Sigmoid colon (tissue), 7 donors: ENCODE measurements at places on chromosomes 12 and 14. TPM values are rescaled to one million over a fixed set of nuclear protein-coding genes. Genes with fewer than 3 reads are reported as not detected.

Gene SP7
- not detected for total RNA-seq

Gene PNP
- 12.7 TPM for total RNA-seq

DNA sequence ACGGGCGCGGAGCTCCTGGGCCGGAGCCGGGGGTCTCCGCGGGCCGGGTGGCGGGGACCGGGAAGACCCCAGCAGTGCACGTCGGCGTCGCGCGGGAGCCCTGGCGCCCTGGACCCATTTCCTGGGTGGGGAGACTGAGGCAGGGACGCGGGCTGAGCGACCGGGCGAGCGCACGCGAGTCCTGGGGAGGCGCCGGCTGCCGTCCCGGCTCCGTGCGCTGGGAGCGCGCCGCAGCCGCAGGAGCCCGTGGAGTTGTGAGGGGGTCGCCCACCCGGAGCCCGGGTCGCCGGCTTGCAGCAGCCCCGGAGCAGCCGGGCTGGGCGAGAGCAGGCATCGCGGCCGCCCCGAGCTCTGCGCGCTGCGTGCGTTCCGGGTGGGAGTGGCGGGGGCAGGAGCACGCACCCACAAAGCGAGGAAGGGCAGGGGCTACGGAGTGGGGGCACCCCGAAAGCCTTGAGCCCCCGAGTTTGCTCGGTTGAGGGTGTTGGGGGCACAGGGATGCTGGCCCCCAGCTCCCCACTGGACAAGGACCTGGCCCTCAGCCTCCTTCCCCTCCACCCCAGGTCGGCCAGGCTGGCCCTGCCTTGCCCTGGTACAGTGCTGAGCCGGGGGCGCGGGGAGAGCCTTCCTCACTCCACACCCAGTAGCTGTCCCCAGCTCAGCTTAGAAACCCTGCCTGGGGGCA, 620 bp downstream of the MMP17 start:
- peaks cover 21% of the 10 kb centered on the region for H3K27me3 ChIP-seq
- H3K36me3 ChIP-seq, result no peaks in the 10 kb centered on the region
- no peak for DNase-seq
- peak overlapping the region; percentile 34 for H3K4me3 ChIP-seq
- peaks cover 46% of the 10 kb centered on the region for H3K4me1 ChIP-seq
- H3K27ac ChIP-seq, result peak overlapping the region; percentile 54

Gene CEBPE
- not detected for total RNA-seq

DNA sequence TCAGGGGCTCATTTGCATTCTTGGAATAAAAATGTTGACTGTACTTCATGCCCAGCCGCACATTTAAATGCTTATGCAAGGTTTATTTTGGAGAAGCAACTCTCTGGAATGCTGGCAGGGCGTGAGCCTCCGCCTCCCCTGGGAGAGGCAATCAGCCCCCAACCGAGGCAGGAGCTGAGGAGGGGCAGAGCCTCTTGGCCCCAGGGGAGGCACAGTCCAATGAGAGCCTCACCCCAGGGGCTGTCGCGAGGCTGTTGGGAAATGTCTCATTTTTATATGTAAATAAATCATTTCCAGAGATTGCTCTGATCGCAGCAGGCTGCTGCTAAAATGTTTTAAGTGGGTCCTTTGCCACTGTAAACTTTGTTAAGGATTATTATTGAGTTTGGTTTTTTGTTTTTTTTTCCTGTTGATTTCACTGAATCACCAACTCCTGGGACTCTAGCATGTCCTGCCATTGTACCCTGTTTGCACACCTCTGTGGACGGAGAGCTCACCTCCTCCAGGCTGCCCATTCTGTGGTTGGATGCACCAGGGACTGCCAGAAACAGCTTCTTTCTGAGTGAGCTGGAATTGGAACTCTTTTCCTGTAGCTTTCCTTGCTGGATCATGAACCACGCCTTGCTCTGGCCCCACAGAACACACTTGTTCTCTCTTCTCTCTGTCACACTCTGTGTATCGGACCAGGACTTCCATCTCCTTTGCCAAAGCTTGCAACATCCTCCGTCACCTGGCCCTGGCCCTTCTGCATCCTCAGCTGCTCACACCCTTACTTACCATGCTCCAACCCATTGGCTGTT, 46.9 kb upstream of the FAM181A start:
- H3K27ac ChIP-seq, result no peak overlapping the region
- peaks cover 10% of the 10 kb centered on the region for H3K4me1 ChIP-seq
- no peaks in the 10 kb centered on the region for H3K36me3 ChIP-seq
- DNase-seq, result peak; percentile 65
- H3K4me3 ChIP-seq, result no peak overlapping the region
- H3K27me3 ChIP-seq, result no peaks in the 10 kb centered on the region

GRCh38 chr14:82897469-82898308, 1364.0 kb upstream of the SEL1L start:
- no peak for DNase-seq
- H3K27ac ChIP-seq, result no peak overlapping the region
- no peak overlapping the region for H3K4me3 ChIP-seq
- H3K27me3 ChIP-seq, result no peaks in the 10 kb centered on the region
- H3K36me3 ChIP-seq, result no peaks in the 10 kb centered on the region
- H3K4me1 ChIP-seq, result no peaks in the 10 kb centered on the region

GRCh38 chr12:105944628-105945027, 194.1 kb downstream of the NUAK1 start:
- H3K27me3 ChIP-seq, result no peaks in the 10 kb centered on the region
- no peaks in the 10 kb centered on the region for H3K36me3 ChIP-seq
- H3K4me3 ChIP-seq, result no peak overlapping the region
- no peak overlapping the region for H3K27ac ChIP-seq
- DNase-seq, result no peak
- H3K4me1 ChIP-seq, result no peaks in the 10 kb centered on the region

Gene ORAI1
- total RNA-seq, result 5.4 TPM

DNA sequence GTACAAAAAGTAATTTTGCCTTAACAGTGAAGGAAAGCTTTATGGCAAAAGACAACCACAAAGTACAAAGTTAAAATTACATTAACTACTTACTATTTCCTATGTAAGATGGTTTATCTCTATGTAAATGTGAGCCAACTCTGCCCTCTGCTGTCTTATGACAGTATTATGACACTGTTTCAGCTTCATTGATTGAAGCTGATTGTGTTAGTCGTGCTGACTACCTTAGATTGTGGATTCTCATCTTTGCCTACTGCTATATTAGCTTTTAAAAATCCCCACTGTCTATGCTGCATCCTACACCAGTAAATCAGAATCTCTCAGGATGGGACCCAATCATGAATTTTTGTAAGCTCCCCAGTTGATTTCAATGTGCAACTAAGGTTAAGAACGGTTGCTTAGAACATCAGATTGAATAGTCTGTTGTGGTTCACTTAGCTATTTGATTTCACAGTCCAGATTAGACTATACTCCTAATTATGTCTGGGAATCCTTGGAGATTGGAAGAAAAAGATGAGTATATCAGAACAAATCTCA, 12.2 kb upstream of the SPTB start:
- no peaks in the 10 kb centered on the region for H3K4me1 ChIP-seq
- H3K4me3 ChIP-seq, result no peak overlapping the region
- no peaks in the 10 kb centered on the region for H3K27me3 ChIP-seq

Gene SCN8A
- total RNA-seq, result 0.82 TPM

GRCh38 chr12:77814386-77814785, 16.3 kb upstream of the NAV3 start:
- no peaks in the 10 kb centered on the region for H3K36me3 ChIP-seq
- H3K4me3 ChIP-seq, result no peak overlapping the region
- H3K27ac ChIP-seq, result no peak overlapping the region
- no peaks in the 10 kb centered on the region for H3K4me1 ChIP-seq
- no peaks in the 10 kb centered on the region for H3K27me3 ChIP-seq

Gene CDH24
- 2.1 TPM for total RNA-seq

DNA sequence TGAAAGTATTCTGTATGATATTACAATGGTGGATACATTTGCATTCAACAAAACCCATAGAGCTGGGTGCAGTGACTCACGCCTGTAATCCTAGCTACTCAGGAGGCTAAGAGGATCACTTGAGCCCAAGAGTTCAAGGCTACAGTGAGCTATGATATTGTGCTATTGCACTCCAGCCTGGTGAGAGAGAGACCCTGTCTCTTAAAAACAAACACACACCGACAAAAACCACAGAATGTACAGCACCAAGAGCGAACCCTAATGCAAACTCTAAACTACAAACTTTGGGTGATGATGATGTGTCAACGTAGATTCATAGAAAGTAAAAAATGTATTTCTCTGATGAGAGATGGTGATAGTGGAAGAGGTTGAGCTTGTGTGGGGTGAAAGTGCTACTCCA, 8.6 kb downstream of the CAPRIN2 start:
- H3K36me3 ChIP-seq, result peaks cover 14% of the 10 kb centered on the region
- H3K27ac ChIP-seq, result no peak overlapping the region
- no peak for DNase-seq
- no peak overlapping the region for H3K4me3 ChIP-seq

- no peaks in the 10 kb centered on the region for H3K27me3 ChIP-seq
- H3K27ac ChIP-seq, result peak overlapping the region; percentile 33
- no peaks in the 10 kb centered on the region for H3K36me3 ChIP-seq
These were observed 104.2 kb downstream of the ST8SIA1 start for GRCh38 chr12:22230280-22230794.

Gene LUM
- total RNA-seq, result 175 TPM

GRCh38 chr14:95831468-95831867, 45.2 kb upstream of the TUNAR start:
- no peaks in the 10 kb centered on the region for H3K4me1 ChIP-seq
- H3K4me3 ChIP-seq, result no peak overlapping the region
- no peak for DNase-seq

DNA sequence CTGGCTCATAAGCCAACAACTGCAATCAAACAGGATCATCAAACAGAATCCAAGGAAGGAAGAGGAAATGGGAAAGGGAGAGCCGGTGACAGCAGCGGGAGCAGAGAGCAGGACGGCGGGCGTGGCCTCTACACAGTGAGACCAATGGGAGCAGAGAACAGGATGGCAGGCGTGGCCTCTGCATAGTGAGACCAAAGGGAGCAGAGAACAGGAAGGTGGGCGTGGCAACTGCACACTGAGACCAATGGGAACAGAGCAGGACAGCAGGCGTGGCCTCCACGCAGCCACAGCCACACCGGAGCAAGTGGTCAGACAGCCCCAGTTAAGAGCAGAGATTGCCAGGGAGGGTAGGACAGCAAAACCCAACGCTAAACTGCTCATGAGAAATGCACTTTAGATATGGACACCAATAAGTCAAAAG, 16.4 kb downstream of the LRCOL1 start:
- H3K4me3 ChIP-seq, result no peak overlapping the region
- no peaks in the 10 kb centered on the region for H3K27me3 ChIP-seq
- peaks cover 12% of the 10 kb centered on the region for H3K4me1 ChIP-seq
- no peak overlapping the region for H3K27ac ChIP-seq
- no peaks in the 10 kb centered on the region for H3K36me3 ChIP-seq

Gene LRFN5
- 13.7 TPM for total RNA-seq

DNA sequence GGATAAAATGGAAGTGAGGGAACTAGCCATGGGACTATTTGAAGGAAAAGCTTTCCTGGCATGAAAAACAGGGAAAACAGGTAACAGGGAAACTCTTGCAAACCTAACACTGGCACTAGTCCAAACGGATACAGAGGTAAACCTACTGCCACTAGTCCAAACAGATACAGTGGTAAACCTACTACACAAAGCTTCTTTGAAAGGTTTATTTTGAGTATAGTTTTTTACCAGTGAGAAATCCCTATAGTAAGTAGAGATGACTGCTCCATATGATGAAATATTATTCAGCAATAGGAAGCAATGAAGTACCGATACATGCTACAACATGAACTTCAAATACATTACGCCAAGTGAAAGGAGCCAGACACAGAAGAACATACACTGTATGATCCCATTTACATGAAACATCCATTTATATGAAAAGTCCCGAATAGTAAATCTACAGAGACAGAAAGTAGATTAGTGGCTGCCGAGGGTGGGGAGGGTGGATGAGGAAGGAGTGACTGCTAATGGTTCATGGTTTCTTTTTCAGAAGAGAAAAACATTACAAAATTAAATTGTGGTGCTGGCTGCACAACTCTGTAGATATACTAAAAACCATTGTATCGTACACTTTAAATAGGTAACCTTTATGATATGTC, 25.5 kb downstream of the SPTLC2 start:
- no peak overlapping the region for H3K4me3 ChIP-seq
- no peak for DNase-seq
- no peaks in the 10 kb centered on the region for H3K4me1 ChIP-seq
- H3K36me3 ChIP-seq, result peaks cover 9% of the 10 kb centered on the region

Gene LHX5
- not detected for total RNA-seq

DNA sequence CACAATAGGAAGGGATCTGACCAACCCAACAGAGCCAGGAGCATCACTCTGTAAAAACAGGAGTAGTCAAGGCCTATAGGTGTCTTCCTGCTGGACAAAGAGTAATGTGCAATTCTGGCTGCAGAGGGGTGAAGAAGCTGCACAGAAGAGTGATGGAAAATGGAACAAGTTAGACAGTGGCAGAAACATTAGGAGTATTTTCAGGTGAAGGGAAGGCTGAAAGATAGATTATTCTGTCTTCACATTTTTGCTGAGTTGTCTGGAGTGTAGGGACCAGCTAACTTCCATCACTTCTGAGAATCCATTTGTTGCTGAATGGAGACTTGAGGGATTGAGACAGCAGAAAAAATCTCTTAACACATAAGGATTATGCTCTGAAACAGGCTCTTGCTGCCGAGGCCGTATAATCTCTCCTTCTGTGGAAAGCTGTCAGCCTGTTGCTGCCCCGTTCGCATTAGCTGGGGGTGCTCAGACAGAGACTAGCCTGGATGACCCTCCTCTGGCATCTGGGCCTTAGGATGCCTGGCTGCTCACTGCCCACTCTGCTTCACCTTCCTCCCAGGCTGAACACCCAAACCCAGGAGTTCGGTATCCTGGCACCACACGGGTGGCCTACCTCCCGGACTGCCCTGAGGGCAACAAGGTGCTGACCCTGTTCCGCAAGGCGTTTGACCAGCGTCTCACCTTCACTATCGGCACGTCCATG, 3.1 kb upstream of the ARHGEF25 start:
- H3K4me3 ChIP-seq, result no peak overlapping the region
- no peaks in the 10 kb centered on the region for H3K4me1 ChIP-seq
- no peaks in the 10 kb centered on the region for H3K36me3 ChIP-seq
- DNase-seq, result no peak
- H3K27me3 ChIP-seq, result no peaks in the 10 kb centered on the region
- peak overlapping the region; percentile 96 for H3K27ac ChIP-seq

Gene NAP1L1
- 424 TPM for total RNA-seq

GRCh38 chr14:81206115-81206514, 14.6 kb downstream of the GTF2A1 start:
- no peak overlapping the region for H3K27ac ChIP-seq
- no peak overlapping the region for H3K4me3 ChIP-seq
- no peak for DNase-seq
- H3K36me3 ChIP-seq, result peaks cover 49% of the 10 kb centered on the region
- no peaks in the 10 kb centered on the region for H3K27me3 ChIP-seq

GRCh38 chr12:31466768-31467167, 124.2 kb downstream of the DENND5B start:
- H3K4me3 ChIP-seq, result no peak overlapping the region
- H3K27me3 ChIP-seq, result no peaks in the 10 kb centered on the region
- no peak for DNase-seq
- no peaks in the 10 kb centered on the region for H3K4me1 ChIP-seq

- DNase-seq, result no peak
- no peak overlapping the region for H3K4me3 ChIP-seq
- no peaks in the 10 kb centered on the region for H3K27me3 ChIP-seq
- no peak overlapping the region for H3K27ac ChIP-seq
- H3K36me3 ChIP-seq, result no peaks in the 10 kb centered on the region
These were observed 50.3 kb downstream of the ADAMTS20 start for GRCh38 chr12:43501703-43502102.

Gene COL2A1
- total RNA-seq, result not detected
